ENCODE measurements at places on chromosomes 2 and 18. TPM values are rescaled to one million over a fixed set of nuclear protein-coding genes. Genes with fewer than 3 reads are reported as not detected.

GRCh38 chr2:100301881-100302584 is 20.3 kb downstream of the LONRF2 start:
- no peak for DNase-seq

- DNase-seq: no peak
These were observed at the start of gene ARHGAP28 for GRCh38 chr18:6729247-6730091. ARHGAP28 (plus strand) TSS chr18:6729716; CDS start chr18:6729822, 106 bp downstream.

GRCh38 chr18:3525870-3526420 is 76.0 kb downstream of the TGIF1 start:
- peak; percentile 58 for DNase-seq

- DNase-seq: peak; percentile 32
These were observed 14.1 kb downstream of the MRO start for GRCh38 chr18:50805732-50806131.

GRCh38 chr2:10923008-10923375 is 11.3 kb downstream of the KCNF1 start:
- DNase-seq: no peak

DNA sequence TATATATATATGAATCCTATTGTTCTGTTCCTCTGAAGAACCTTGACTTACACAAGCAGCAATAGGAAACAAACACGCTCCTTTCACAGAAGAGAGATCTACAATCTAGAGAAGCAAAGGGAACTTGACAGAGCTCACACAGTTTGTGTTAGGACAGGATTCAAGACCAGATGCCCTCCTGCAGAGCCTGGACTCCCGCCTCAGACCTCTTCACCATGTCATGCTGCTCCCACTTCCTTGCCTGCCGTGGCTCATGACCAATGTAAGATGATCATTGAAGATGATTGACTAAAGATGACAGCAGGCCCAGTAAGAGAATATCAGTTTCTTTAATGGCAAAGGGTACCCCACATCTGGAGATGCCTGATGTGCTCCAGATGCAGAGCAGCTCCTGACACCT is 111.2 kb upstream of the AGAP1 start:
- no peak for DNase-seq

DNA sequence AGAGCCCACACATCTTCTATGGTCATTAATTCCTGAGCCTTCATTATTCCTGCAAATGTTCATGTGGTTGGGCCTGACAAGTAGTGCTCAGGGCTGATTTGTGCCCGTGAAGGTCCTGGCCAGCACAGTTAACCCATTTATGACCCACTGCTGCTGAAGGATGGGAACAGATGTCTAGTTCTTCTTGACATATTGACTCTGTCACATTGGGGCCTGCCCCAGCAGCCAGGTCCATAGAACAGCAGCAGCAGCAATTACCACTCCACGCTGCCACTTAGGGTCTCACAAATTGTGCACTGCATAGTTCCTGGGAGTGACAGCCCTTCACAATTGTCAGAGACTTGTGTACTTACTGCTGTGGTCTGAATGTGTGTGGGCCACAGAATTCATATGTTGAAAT is 442.3 kb upstream of the RGPD4 start:
- DNase-seq: no peak

- peak; percentile 23 for DNase-seq
These were observed 100.7 kb upstream of the STK39 start for GRCh38 chr2:168348076-168348475.

- DNase-seq: no peak
These were observed 1132.2 kb downstream of the DPP10 start for GRCh38 chr2:115574667-115575066.

GRCh38 chr2:28406276-28407096 is 13.8 kb downstream of the FOSL2 start:
- peak; percentile 50 for DNase-seq

DNA sequence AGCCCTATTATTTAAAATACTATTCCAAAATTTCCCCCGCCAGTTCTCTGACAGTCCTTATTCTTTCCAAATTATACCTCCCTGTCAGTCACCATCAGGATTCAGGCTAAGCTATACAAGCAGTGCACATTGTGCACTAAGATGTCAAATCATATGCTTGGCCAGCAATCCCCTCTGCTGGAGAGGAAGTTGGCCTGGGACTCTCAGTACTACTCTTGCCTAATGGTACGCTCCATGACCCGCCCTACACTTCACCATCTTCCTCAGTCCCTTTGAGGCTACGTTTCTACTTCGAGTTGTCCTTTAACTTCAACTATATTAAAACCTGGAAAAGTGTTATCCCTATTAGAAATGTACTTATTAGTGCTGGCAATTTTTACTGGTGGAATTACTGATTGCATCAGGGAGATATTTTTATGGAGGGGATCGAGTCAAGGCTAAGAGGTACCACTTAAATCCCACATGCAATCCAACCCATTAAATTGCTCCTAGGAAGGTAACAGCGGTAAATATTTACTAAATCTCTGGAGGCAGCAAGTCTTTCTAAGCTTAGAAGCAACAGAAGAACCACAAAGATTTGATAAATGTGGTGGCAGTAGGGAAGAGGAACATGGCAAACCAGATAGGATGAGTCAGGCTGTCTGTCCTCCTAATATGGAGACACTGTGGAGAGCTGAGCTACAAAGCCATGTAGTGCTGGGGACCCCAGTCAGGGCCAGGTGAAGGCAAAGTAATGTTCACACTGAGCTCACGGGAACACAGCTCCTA is 2.7 kb downstream of the USP40 start:
- DNase-seq: no peak

DNA sequence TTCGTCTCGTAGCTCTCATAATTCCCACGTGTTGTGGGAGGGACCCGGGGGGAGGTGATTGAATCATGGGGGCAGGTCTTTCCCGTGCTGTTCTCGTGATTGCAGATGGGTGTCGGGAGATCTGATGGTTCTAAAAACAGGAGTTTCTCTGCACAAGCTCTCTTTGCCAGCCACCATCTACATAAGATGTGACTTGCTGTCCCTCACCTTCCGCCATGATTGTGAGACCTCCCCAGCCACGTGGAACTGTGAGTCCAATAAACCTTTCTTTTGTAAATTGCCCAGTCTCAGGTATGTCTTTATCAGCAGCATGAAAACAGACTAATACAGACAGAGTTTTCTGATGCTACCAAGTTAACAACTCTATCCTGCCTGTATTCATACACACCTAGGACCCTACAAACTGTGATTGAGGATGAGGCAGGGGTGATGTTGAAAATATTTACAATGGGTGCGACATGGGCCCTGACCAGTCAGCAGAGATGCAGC is 3.9 kb downstream of the APOB start:
- no peak for DNase-seq

DNA sequence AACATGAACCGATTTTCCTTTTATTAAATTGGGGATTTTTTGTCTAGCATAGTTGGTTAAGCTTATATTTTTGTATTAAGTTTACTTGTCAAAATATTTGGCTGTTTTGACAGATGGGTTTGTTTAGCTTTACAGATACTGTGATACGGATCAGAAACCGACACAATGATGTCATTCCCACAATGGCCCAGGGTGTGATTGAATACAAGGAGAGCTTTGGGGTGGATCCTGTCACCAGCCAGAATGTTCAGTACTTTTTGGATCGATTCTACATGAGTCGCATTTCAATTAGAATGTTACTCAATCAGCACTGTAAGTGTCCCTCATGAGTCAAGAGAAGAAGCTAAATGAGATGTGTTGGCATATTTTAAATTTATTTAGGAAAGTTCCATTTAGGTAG is 8.5 kb downstream of the PDK1 start:
- no peak for DNase-seq

GRCh38 chr2:178629463-178629862 is 149.2 kb downstream of the PLEKHA3 start:
- no peak for DNase-seq

DNA sequence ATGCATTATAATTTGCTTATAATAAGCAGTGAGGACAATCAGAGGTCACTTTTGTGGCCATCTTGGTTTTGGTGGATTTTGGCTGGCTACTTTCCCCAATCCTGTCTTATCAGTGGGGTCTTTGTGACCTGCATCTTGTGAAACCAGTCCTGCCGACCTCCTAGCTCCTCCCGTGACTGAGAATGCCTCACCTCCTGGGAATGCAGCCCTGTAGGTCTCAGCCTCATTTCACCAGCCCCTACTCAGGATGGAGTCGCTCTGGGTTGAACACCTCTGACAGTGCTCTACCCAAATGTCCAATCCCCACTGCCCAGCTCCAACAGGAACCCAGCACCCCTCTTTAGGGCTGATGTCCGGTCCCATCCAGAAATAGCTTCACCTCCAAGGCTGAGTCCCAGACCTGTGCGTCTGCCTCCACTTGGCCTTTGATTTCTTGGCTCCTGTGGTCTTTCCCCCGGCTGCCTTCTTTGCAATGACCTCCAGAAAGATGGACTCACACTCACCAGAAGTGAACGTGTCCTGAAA is 31.3 kb upstream of the PXDN start:
- DNase-seq: no peak

DNA sequence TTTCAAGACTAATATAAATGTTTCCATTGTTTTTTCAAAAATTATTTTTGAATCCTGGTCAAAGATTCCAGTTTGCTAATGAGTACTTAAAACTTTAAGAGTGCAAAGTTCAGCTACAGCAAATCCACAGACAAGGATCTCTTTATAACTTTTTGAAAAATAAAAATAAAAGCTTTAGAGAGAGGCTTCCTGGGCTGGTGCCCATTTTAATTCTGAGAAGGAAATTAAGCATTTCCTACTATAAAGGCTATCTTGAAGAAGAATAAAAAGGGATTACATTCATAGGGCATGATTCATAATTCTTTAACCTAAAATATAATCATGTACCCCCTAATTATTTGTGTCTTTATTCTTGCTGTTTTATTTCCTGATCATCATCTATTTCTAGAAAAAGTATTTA is 38.2 kb downstream of the DNAJC10 start:
- DNase-seq: no peak

- DNase-seq: peak; percentile 71
These were observed 54.9 kb upstream of the CAPN13 start for GRCh38 chr2:30862054-30862651.

- DNase-seq: no peak
These were observed 34.8 kb downstream of the COL5A2 start for GRCh38 chr2:189144700-189145211.

DNA sequence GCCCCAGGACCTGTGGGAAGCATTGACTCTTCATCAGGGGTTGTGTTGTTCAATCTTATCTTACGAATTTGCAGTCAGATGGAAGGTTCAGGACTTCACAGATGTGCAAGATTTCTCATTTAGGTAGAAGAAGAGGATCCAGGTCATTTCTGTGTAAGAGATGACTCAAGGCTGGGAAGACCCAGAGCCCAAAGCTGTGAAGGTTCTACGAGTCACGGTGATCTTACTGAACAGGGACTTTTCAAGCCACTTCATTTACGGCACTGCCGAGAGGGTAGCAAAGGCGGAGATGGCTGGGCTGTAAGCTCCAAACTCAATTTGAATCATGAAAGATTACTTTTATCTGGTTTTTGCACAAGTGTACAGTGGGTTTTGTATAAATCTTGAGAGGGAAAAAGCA is 228.0 kb upstream of the MEX3C start:
- peak; percentile 45 for DNase-seq

DNA sequence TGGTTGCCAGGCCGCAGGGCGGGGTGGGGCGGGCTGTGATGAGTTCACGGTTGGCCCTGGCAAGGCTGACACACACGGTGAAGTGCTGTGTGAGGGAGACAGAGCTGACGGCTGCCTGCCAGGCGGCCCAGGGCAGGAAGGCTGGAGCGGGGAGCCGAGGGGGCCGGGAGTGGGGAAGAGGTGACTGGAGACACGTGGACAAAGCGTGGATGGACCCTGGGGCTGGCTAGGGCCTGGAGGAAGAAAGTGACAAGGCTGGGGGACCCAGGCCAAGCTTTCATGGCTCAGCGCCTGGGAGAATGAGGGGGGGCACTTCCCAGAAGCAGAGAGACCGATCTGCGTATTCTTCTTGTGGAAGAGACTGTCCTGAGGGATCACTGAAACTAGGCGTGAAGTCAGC is 123.2 kb downstream of the DYSF start:
- no peak for DNase-seq

DNA sequence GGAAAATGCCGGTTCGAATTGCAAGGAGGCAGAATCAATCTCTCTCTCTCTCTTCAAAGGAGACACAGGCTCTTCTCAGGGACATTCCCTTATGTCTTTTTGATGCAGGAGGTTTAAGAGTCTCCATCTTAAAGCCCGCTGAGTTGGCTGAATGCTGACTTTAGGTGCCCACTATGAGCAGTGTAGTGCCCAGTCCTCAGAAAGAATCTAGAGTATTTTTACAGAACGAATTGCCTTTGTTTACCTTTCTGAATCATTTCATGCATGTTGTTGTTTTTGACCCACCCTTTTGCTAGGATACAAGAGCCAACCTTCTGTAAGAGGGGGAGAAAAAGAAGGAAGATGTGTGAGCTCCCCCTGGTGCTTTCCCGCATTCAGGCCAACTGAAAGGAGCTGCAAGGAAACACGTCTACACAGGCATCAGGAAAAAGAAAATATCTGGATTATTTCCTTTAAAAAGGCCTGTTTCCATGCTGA is 193.5 kb upstream of the TCF4 start:
- no peak for DNase-seq

- DNase-seq: no peak
These were observed 197.7 kb upstream of the STON1 start for GRCh38 chr2:48332286-48332685.

DNA sequence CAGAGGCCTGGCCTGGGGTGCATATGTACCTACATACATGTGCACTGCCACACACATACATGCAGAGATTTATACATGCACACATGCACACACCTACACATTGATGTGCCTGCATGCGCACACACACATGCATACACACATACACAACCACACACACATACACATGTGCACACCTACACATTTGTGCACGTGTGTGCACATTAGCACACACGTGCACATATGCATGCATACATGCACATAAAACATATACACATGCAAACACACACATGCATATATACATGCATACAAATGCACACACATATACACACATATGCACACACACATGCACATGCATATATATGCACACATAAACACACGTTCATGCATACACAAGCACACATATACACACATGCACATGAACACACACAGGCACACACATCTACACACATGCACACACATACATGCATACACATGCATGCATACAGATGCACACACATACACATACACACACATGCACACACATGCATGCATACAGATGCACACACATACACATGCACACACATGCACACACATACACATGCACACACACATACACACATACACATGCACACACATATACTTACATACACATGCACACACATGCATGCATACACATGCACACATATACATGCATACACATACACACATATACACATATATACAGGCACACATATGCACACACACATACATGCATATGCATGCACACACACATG is 23.6 kb upstream of the OTOS start:
- no peak for DNase-seq

IL36RN gene
- total RNA-seq: not detected

DOK1 gene
- 12.3 TPM for total RNA-seq

LRRC30 gene
- not detected for total RNA-seq

NAT8 gene
- not detected for total RNA-seq

ARHGAP25 gene
- 43.0 TPM for total RNA-seq

AQP12B gene
- not detected for total RNA-seq

THSD7B gene
- not detected for total RNA-seq

B3GNT7 gene
- not detected for total RNA-seq

SLC4A3 gene
- not detected for total RNA-seq

SNRPD1 gene
- 133 TPM for total RNA-seq

ZNF519 gene
- total RNA-seq: 13.3 TPM

C2orf80 gene
- total RNA-seq: not detected

RMND5A gene
- total RNA-seq: 38.4 TPM

Data from activated naive CD4-positive, alpha-beta T cell treated with anti-CD3 and anti-CD28 coated beads for 36 hours (primary cell).